ENCODE measurements at places on chromosomes 13 and 19.

- no peak for DNase-seq
Observed at GRCh38 chr13:40120781-40121180, 465.3 kb downstream of the COG6 start.

DNA sequence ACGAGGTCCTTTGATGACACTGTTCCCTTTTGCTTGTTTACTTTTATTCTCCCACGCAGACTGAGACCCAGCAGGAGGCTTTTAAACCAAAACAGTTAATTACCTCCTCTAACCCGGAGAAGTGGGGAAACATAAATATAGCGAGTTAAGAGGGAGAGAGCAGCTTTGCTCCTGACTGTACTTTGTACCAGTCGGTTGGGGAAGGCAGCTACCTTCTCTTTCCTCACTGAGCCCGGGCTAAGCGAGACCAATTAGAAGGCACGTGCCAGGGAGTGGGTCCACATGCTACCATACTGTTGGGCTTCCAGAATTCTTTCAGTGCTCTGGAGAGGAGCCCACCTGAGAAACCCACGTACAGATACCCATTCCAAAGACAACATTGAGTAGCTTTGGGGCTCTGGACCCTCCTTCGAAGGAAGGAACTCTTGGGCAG, 124.2 kb downstream of the ZIC5 start:
- no peak for DNase-seq

DNA sequence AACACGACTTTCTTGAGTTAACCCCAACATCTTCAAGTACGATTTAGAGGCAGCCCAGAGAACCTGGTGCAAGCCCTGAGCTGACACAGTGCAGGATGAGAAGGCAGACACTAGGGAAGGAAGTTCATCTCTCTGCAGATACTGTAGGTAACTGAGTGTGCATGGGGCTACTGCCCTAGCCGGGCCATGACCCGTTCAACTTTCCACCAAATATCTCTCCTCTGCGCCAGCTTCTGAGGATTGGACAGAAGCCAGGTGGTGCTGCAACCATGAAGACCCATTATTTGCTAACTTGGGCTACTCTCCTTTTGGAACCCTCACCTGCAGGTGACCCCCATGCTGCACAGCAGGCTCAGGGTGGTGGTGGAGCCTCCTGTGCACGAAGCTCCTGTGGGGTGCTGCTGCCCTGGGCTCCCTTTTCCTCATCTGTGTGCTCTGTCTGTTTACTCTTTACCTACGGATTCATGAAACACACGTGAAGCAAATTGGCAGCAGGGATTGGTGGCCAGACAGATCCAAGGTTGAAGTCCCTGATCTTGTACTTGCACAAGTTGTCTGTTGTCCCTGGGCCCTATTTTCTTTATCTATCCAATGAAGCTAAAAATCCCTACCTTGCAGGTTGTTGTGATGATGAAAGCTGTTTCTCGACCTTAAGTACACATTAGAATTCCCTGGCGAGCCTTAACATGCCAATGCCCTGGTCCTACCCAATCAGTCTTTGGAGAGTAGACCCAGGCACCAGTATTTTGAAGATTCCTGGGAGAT, 227.8 kb downstream of the LACC1 start:
- DNase-seq: no peak

GRCh38 chr13:72798817-72799216, 16.9 kb downstream of the PIBF1 start:
- no peak for DNase-seq

DNA sequence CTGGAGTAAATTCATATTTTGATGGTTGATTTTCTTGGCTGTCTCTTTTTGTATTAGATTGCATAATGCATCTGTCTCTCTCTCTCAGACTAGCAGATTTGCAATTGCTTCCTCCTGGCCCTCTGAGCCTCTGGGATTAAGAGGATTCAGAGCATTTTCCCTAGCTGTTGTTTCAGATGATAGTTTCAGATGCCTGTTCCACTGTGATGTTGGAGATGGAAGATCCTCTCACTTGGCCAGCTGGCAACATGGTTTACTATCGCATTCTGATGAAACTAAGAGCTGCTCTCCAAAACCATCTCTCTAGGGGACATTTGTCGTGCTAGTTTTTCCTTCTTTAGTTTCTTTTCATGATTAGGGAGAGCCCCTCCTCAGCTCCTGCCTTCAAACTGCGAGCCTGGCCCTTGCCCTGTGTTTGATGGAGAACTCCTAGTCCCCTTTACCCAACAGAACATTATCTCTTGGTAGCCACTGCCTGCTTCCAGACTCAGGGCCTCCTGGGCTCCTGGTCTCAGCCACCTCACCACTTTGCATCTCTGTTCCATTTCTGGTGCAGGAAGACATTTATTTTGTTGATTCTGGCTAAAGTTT, 244.6 kb downstream of the B3GLCT start:
- DNase-seq: no peak
